ENCODE measurements at places on chromosomes 6 and 20. TPM values are rescaled to one million over a fixed set of nuclear protein-coding genes. Genes with fewer than 3 reads are reported as not detected.

Gene GJA10
- not detected for total RNA-seq

Gene RCAN2
- total RNA-seq = 4.5 TPM

DNA sequence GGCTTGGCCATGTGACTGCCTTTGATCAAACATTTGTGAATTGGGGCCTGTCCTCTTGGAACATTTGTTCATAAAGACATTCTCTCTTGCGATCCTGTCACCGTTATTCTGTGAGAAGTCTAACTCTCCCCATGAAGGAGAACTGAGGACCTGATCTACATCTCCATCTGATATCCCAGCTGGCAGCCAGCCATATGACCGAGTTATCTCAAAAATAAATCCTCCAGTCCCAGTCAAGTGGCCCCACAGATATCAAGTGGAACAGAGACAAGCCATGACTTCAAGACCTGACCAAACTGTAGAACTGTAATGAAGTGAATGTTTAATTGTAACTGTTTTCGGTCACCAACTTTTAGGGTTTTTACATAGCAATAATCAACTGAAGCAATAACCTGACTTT lies 25.7 kb downstream of the SNX3 start:
- H3K36me3 ChIP-seq = no peaks in the 10 kb centered on the region
- no peaks in the 10 kb centered on the region for H3K4me1 ChIP-seq
- H3K4me3 ChIP-seq = no peak overlapping the region

Gene EDEM2
- 23.2 TPM for total RNA-seq

GRCh38 chr6:131060311-131060710 lies 2.7 kb downstream of the EPB41L2 start:
- no peak overlapping the region for H3K27ac ChIP-seq
- H3K27me3 ChIP-seq = no peaks in the 10 kb centered on the region
- H3K4me1 ChIP-seq = no peaks in the 10 kb centered on the region
- no peak for DNase-seq
- H3K36me3 ChIP-seq = no peaks in the 10 kb centered on the region

DNA sequence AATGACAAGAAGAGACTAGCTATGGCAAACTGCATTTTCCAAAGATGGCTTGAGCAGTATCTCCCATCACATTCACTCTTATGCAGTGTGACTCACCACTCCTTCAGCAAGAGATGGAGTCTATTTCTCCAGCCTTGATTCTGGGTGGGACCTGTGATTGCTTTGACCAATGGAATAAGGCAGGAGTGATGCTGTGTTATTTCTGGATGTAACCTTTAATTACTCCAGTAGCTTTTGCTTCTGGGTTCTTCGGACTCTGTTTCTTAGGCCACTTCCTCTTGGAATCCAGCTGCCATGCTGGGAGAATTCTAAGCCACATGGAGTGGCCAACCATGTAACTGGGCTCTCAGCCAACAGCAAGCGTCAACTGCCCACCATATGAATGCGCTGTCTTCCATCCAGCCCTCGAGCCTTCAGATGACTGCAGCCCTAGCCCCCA lies 50.7 kb downstream of the TGM2 start:
- no peaks in the 10 kb centered on the region for H3K36me3 ChIP-seq
- H3K4me3 ChIP-seq = no peak overlapping the region
- H3K27ac ChIP-seq = no peak overlapping the region
- H3K4me1 ChIP-seq = no peaks in the 10 kb centered on the region
- H3K27me3 ChIP-seq = no peaks in the 10 kb centered on the region

- DNase-seq = no peak
- no peaks in the 10 kb centered on the region for H3K4me1 ChIP-seq
- no peak overlapping the region for H3K27ac ChIP-seq
- no peak overlapping the region for H3K4me3 ChIP-seq
Observed at GRCh38 chr20:40294747-40295146, 394.3 kb downstream of the MAFB start.

- no peak for DNase-seq
- no peak overlapping the region for H3K27ac ChIP-seq
- no peak overlapping the region for H3K4me3 ChIP-seq
Observed at GRCh38 chr6:62640749-62641148, 354.7 kb upstream of the KHDRBS2 start.

GRCh38 chr20:20518263-20518662 lies 150.4 kb downstream of the INSM1 start:
- no peaks in the 10 kb centered on the region for H3K27me3 ChIP-seq
- no peak for DNase-seq
- H3K27ac ChIP-seq = no peak overlapping the region
- H3K4me3 ChIP-seq = no peak overlapping the region
- H3K36me3 ChIP-seq = no peaks in the 10 kb centered on the region

- H3K27me3 ChIP-seq = no peaks in the 10 kb centered on the region
- DNase-seq = no peak
- no peak overlapping the region for H3K27ac ChIP-seq
- H3K4me3 ChIP-seq = no peak overlapping the region
- no peaks in the 10 kb centered on the region for H3K36me3 ChIP-seq
Observed at GRCh38 chr20:50512323-50512722, 2.1 kb downstream of the PTPN1 start.

DNA sequence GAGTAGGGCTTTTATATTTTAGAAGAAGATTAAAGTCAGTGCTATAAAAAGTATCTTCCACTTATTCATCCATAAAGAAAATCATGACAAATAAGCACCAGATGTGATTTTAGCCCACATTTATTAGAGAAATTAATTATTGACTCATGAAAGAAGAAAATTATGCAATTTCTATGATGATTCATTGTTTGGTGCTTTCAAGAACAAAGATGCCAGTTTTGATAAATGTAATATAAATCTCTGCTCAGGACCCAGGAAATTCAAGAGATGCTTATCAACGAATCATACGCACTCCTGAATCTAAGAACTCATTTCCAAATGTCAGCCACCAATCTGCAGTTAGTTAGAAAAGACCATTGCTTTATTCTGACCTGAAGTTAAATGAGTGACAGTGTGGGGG lies 211.4 kb downstream of the ARHGAP18 start:
- no peaks in the 10 kb centered on the region for H3K36me3 ChIP-seq
- no peak overlapping the region for H3K27ac ChIP-seq
- H3K4me3 ChIP-seq = no peak overlapping the region
- H3K27me3 ChIP-seq = no peaks in the 10 kb centered on the region

GRCh38 chr20:20079102-20079784 lies 26.9 kb downstream of the CFAP61 start:
- H3K27ac ChIP-seq = no peak overlapping the region
- no peak for DNase-seq
- H3K4me1 ChIP-seq = no peaks in the 10 kb centered on the region
- H3K36me3 ChIP-seq = no peaks in the 10 kb centered on the region
- no peak overlapping the region for H3K4me3 ChIP-seq

Gene AHI1
- total RNA-seq = 8.5 TPM

Gene DPPA5
- not detected for total RNA-seq

DNA sequence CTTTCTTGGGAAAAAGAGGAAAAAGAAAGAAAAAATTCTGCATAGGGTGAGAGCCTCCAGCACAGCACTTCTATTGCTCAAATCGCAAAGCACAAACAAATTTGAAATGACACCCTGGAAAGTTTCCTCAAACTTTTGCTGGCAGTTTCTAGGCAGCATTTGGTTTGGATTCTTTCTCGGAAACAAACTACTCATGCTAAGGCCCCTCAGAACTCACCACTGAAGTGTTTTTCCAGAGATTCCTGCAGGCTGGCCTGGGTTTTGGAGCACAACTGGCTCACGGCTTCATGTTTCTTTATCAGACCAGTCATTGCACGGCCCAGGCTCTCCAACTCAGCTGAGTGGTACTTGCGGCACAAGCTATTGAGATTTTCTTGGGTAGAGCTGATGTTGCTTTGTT lies 237.8 kb downstream of the SYNE1 start:
- no peaks in the 10 kb centered on the region for H3K4me1 ChIP-seq
- H3K27me3 ChIP-seq = no peaks in the 10 kb centered on the region
- no peak for DNase-seq
- H3K36me3 ChIP-seq = no peaks in the 10 kb centered on the region
- no peak overlapping the region for H3K27ac ChIP-seq
- no peak overlapping the region for H3K4me3 ChIP-seq

GRCh38 chr6:127966616-127967015 lies 65.8 kb upstream of the THEMIS start:
- no peaks in the 10 kb centered on the region for H3K27me3 ChIP-seq
- no peaks in the 10 kb centered on the region for H3K4me1 ChIP-seq
- no peak overlapping the region for H3K27ac ChIP-seq
- H3K4me3 ChIP-seq = no peak overlapping the region

Gene GATA5
- total RNA-seq = 0.24 TPM

GRCh38 chr20:62980970-62981369 lies 25.8 kb downstream of the BHLHE23 start:
- H3K27me3 ChIP-seq = no peaks in the 10 kb centered on the region
- H3K36me3 ChIP-seq = no peaks in the 10 kb centered on the region
- no peak overlapping the region for H3K27ac ChIP-seq
- H3K4me3 ChIP-seq = no peak overlapping the region
- no peaks in the 10 kb centered on the region for H3K4me1 ChIP-seq

GRCh38 chr20:48761023-48761785 lies 66.6 kb downstream of the PREX1 start:
- no peaks in the 10 kb centered on the region for H3K27me3 ChIP-seq
- no peak overlapping the region for H3K4me3 ChIP-seq

DNA sequence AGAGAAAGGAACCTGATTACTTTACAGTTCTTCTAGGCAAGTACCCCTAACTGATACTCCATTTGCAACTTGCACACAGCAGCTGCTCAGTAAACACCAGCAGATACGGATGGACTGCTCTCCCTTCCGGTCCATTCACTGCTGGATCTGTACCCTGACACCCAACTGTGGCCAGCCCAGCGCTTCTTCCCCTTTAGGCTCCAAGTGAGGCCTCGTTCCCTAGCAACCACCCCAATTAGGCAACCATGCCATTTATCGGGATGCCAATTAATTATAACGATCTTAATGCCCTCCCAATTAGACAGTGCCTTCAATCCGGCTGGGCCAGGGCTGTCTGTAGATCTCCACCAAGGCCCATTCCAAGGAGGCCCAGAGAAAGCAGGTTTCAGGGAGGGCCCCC lies 3.2 kb downstream of the SULF2 start:
- no peak for DNase-seq
- no peak overlapping the region for H3K27ac ChIP-seq
- H3K27me3 ChIP-seq = no peaks in the 10 kb centered on the region
- peaks cover 11% of the 10 kb centered on the region for H3K4me1 ChIP-seq

Gene HUS1B
- total RNA-seq = 1.1 TPM

- no peaks in the 10 kb centered on the region for H3K4me1 ChIP-seq
- no peak overlapping the region for H3K4me3 ChIP-seq
- DNase-seq = no peak
- H3K36me3 ChIP-seq = no peaks in the 10 kb centered on the region
- H3K27ac ChIP-seq = no peak overlapping the region
- no peaks in the 10 kb centered on the region for H3K27me3 ChIP-seq
Observed at GRCh38 chr20:51084593-51085377, 61.9 kb upstream of the KCNG1 start.

Gene POPDC3
- total RNA-seq = not detected

DNA sequence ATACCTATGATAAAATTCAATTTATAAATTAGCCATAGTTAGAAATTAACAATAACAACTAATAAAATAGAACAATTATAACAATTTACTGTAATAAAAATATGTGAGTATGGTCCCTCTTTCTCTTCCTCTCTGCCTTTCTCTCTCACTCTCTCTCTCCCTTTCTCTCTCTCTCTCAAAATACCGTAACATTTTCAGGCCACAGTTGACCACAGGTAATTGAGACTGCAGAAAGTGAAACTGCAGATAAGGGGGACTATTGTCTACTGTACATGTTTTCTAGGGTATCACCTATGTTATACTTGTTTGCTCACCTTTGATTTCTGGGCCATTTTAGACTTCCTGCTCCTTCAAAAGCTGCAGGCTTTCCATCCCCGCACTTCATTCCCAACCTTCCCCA lies 46.8 kb downstream of the LY86 start:
- no peak for DNase-seq
- no peak overlapping the region for H3K27ac ChIP-seq
- no peaks in the 10 kb centered on the region for H3K4me1 ChIP-seq
- H3K4me3 ChIP-seq = no peak overlapping the region
- H3K36me3 ChIP-seq = no peaks in the 10 kb centered on the region

Gene MTRF1L
- total RNA-seq = 15.6 TPM

GRCh38 chr6:122494665-122495272 lies 23.2 kb upstream of the SERINC1 start:
- H3K4me1 ChIP-seq = no peaks in the 10 kb centered on the region
- no peak overlapping the region for H3K4me3 ChIP-seq
- no peak for DNase-seq
- no peaks in the 10 kb centered on the region for H3K36me3 ChIP-seq

GRCh38 chr6:55826941-55827340 lies 48.4 kb downstream of the BMP5 start:
- DNase-seq = no peak
- H3K27ac ChIP-seq = no peak overlapping the region
- no peak overlapping the region for H3K4me3 ChIP-seq
- no peaks in the 10 kb centered on the region for H3K27me3 ChIP-seq

Gene FAXC
- total RNA-seq = not detected

Gene GCNT2
- total RNA-seq = 10.3 TPM

Gene TRIM15
- total RNA-seq = 8.3 TPM

Gene GABRR2
- 0.32 TPM for total RNA-seq

Gene EGFL8
- total RNA-seq = 1.4 TPM

DNA sequence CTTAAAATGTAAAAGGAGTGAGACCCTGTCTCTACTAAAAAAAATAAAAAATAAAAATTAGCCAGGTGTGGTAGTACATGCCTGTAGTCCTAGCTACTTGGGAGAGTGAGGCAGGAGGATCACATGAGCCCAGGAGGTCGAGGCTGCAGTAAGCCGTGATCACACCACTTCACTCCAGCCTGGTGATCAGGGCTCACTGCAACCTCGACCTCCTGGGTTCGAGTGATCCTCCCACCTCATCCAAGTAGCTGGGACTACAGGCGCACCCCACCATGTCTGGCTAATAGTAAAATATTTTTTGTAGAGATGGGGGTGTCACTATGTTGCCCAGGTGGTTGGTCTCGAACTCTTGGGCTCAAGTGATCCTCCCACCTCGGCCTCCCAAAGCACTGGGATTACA lies 8.1 kb upstream of the FOXS1 start:
- H3K4me1 ChIP-seq = no peaks in the 10 kb centered on the region
- no peaks in the 10 kb centered on the region for H3K27me3 ChIP-seq
- DNase-seq = no peak
- no peak overlapping the region for H3K4me3 ChIP-seq
- H3K27ac ChIP-seq = no peak overlapping the region
- H3K36me3 ChIP-seq = no peaks in the 10 kb centered on the region

DNA sequence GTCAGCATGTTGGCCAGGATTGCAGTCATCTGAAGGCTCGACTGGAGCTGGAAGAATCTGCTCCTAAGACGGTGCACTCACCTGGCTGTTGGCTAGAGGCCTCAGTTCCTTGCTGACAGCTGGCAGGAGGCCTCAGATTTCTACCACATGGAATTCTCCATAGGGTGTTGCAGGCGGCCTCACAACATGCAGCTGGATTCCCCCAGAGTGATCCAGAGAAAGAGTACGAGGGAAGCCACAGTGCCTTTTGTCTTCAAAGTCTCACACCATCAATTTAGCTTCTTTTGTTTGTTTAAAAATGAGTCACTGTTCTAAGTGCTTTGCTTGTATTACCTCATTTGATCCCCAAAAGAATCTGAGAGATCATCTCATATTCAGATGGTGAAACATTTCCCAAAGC lies 65.5 kb upstream of the FYN start:
- no peak overlapping the region for H3K27ac ChIP-seq
- H3K27me3 ChIP-seq = no peaks in the 10 kb centered on the region
- no peaks in the 10 kb centered on the region for H3K36me3 ChIP-seq
- no peak for DNase-seq
- no peaks in the 10 kb centered on the region for H3K4me1 ChIP-seq

Measured in right lobe of liver (tissue), 6 donors.